Activated T-cell treated with anti-CD3 and anti-CD28 coated beads, Interleukin-2, amount 50 U/mL, for 48 hours (primary cell): ENCODE measurements at places on chromosomes 5 and 9.

DNA sequence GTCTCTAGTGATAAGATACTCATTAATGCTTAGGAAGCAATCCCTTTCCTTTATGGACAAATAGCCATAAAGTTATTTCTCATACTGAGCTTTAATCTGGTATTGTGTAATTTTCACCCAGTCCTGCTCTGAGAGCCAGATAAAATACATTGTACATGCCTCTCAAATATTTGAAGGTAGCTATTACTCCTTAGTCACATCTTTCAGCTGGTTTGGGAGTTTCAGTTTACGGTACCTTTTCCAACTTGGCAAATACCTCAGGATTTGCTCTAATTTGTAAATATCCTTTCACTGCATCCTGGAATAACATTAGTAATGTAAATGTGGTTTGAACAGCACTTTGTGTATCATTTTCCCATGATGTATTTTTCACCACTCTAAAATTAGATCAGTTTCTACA, 47.4 kb downstream of the ABHD17B start:
- no peak for DNase-seq

- no peak for DNase-seq
Observed at GRCh38 chr9:129497005-129497812, 123.7 kb downstream of the C9orf50 start.

DNA sequence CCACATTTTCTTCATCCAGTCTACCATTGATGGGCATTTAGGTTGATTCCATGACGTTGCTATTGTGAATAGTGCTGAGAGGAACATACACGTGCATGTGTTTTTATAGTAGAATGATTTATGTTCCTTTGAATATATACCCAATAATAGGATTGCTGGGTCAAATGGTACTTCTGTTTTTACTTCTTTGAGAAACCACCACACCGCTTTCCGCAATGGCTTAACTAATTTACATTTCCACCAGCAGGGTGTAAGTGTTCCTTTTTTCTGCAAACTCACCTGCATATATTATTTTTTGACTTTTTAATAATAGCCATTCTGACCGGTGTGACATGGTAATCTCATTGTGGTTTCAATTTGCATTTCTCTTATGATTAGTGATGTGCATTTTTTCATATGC, 82.2 kb upstream of the RFX3 start:
- no peak for DNase-seq

DNA sequence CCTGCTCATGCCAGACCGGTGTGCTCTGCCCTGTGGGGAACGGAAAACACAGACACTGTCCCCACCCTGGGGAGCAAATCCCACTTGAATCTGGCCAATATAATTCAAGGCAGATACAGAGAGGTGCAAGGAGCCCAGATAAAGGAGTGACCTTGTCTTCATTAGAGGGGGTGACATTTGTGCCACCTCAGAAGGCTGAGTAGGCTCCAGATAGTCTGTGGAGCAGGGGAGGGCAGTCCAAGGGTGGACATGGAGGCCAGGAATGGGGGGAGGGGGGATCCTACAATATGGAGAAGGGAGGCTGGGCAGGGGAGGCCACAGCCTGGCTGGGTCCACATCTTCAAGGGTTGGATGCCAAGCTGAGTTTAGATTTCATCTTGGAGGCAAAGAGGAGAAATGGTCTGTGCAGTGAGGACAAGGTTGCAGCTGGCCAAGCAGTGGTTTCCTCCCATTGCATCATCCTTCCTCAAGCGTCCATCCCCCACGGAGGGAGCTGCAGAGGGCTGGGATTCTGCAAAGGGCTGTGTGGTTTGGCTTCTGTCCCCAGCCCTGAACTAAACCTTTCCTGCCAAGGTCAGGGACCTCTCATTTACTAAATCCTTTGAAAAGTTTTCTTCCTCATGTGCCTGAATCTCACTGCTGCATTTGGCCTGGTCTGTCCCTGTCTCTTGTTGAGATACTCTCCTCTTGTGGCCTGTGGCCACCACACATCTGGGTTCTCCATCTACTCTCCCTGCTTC, 60.1 kb downstream of the GALNT12 start:
- no peak for DNase-seq

DNA sequence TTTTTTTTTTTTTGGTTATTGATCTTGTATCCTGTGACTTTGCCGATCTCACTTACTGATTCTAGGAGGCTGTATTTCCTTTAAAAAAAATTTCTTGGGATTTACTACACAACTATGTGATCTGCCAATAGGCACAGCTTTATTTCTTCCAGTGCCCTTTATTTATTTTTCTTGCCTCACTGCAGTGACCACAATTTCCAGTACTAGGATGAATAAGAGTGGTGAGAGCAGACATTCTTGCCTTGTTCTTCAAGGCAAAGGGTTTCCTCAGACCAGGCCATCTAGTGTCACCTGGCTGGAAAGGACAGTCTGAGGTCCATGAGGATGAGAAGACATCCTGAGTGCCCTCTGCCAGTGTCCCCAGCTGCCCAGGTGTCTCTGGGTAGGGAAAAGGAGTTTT, 265.4 kb downstream of the SPOCK1 start:
- DNase-seq: no peak

DNA sequence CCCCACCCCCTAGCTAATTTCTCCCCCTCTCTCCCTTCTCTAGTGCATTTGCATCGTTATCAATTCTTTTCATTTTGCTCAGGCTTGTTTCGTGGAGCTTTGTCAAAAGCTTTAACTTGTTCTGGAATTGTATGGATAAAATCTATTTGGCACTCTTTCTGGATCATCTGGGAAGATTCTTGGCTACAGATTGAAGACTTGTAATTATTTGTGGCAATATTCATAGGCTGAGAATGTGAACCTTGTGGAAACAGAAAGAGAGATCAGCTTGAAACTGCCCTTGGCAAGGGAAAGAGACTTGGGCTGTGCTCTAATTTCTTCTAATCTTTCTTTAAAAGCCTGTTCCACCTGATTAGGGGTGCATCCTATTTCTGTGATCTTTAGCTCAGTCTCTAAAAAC, 340.6 kb upstream of the DAB2 start:
- no peak for DNase-seq

DNA sequence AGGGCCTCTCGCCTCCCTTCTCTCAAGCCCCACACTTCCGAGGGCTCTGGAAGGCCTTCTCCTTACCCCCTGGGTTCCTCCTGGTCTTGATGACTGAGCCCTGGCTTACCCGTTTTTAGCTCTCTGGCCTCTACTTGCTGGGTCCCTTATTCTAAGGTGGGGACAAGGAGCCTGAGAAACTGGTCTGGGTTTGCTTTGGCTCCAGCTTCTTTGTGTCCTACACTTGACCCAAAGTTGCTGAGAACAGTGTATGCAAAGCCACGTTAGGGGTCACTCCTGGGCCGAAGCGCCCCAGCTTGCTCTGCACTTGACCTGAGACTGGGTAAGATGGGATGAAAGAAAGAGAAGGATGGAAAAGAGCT, 788 bp downstream of the ZNF346 start:
- DNase-seq: peak; percentile 47

GRCh38 chr5:95327211-95327610, 42.3 kb upstream of the MCTP1 start:
- no peak for DNase-seq

DNA sequence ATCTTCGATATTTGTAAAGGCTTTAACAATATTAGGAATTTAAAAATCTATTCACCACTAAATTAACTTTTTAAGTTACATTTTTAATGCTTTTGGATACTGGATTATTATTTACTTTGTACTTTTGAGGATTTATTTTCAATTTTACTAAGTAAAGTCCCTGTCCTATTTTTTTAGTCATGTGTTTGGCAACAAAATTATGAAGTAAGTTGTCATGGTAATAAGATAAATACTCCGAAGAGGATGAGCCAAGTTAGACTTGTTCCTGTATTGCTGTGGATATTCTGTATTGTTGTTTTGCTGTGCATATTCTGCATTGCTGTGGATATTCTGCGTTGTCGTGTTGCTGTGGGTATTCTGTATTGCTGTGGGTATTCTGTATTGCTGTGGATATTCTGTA, 210.1 kb downstream of the MTRR start:
- DNase-seq: no peak

DNA sequence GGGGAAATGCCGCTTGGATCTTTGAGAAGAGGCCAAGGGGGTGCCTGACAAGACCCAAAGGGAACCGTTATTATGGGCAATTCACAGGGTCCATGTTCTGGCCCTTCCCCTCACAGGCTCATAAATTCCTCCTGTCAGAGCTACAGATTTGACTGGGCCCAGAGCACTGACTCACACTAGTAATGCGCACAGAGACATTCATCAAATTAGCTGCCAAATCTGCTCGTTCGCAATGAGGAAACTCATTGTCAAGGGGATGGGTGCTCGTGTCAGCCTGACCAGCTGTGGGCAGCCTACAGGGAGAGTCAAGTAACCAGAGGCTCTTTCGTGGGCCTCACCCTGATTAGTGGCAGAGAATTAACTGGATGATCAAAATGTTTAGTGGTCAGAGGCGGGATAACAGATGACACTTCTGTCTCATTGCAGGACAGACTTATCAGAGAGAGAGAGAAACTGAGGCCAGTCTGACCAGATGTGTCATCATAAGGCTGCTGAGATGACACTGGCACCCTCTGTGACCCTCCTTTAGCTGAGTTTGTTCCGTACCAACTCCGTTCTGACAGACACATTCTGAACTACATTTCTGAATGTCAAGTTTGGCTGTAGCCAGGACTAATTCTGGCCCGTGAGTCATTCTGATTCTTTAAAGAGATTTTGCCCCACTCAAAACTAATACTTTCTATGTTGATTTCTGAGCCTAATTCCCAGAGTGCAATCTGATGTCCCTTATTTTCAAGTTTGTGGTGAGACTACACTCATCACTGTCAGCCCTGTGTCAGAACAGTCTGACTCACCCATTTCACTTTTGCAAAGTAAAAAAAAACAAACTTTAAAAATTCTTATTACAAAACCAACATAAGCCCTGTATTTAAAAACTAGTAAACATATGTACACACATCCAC, 377.1 kb downstream of the ACTL7B start:
- peak; percentile 19 for DNase-seq

DNA sequence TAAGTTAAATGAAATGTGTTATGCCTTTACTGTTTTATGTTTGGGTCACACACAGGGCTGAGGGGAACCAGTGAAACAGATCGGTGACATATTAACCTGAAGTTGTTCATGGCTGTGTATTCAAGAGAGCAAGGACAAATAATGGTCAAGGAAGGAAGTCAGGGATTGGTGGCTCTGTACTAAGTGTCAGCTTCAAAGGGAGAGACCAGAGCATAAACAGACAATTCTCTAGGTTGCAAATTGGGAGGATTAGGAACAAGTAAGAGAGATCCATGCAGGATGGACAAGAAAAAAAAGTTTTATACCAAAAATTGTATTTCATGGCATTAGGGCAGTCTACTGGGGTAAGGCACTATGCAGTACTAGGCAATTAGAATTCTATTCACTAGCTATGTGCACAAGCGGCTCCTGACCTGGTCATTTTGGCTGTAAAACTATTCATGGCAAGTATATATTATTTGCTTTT, 156.3 kb downstream of the PLPPR1 start:
- DNase-seq: no peak

GRCh38 chr5:90226433-90227099, 183.0 kb downstream of the CETN3 start:
- DNase-seq: no peak

- DNase-seq: no peak
Observed at GRCh38 chr5:19322716-19323485, 665.1 kb downstream of the CDH18 start.

- DNase-seq: no peak
Observed at GRCh38 chr5:77390795-77391194, 101.3 kb downstream of the WDR41 start.

- peak; percentile 56 for DNase-seq
Observed at GRCh38 chr5:56328753-56329560, 95.8 kb upstream of the ANKRD55 start.

DNA sequence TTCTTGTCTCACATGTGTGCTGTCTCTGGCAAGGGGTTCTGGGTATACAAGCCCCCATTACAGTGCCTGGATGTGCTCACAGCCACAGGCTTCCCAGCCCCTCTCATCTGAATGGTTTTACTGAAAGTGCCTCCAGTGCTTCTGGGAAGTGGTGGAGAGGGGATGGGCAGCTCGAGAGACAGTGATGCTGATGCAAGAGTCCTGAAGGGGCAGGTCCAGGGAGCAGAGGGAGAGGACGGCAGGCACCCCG, 93.5 kb downstream of the PHF2 start:
- no peak for DNase-seq

- no peak for DNase-seq
Observed at GRCh38 chr5:154273028-154273617, 82.6 kb downstream of the GALNT10 start.

DNA sequence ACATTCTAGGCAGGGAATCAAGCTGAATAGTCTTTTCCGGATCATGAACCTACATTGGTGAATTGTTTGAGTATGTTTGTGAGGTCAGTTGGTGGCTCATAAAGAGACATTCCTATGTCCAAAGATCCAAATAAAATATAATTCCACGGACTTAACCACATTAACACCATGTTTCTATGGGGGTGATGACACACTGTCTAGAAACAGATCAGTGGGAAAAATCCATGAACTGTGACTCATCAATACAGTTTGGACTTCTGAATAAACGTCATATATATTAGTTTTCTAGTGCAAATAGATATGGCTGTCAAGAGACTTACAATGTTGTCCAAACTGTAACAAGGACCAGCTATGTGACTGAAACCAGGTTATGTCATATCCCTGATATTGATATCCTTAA, 509.9 kb upstream of the TYRP1 start:
- no peak for DNase-seq

GRCh38 chr5:157459715-157460599, at the start of gene NIPAL4:
Gene NIPAL4 (plus strand): TSS chr5:157460213. CDS start chr5:157460321, 108 bp downstream.
- peak; percentile 68 for DNase-seq

- DNase-seq: no peak
Observed at GRCh38 chr9:22098643-22099332, 89.7 kb upstream of the CDKN2B start.

DNA sequence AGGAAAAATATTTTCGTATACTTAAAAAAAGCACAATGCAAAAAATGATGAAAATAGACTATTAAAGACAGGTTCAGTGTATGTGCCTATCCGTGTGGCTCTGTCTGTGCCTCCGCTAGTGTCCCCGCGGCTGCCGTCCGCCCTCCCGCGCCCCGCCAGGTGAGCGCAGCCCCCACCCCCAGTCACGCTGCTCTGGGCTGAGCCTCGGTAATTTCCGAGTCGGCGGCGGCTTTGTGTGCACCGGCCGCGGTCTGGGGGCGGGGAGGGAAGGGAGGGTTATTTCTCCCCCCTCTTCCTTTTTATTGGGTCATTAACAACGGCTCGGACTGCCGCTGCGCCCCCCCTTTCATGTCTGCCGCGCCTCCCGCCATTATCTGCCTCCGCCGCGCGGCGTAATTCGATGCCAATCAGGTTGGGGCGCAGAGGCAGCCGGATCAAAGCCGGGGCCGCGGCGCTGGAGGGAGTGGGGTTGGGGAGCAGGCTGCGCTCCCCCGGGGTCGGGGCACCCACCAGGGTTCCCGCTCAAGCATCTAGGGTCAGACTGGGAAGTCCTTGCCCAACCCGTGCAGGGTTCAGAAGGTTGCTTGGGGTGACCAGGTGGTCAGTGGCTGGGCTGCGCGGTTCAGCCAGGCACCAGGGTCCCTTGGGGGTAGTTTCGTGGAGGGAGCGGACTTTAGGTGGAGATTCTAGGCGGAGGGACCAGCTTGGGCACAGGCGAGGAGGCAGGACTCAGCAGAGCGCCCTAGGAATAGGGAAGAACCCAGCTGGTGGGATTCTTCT, 39.5 kb upstream of the PSD2 start:
- DNase-seq: peak; percentile 23
